ENCODE measurements at places on chromosomes 6 and 20. TPM values are rescaled to one million over a fixed set of nuclear protein-coding genes. Genes with fewer than 3 reads are reported as not detected.

GRCh38 chr20:37081717-37082289 is 14.0 kb downstream of the RBL1 start:
- DNase-seq = no peak

DNA sequence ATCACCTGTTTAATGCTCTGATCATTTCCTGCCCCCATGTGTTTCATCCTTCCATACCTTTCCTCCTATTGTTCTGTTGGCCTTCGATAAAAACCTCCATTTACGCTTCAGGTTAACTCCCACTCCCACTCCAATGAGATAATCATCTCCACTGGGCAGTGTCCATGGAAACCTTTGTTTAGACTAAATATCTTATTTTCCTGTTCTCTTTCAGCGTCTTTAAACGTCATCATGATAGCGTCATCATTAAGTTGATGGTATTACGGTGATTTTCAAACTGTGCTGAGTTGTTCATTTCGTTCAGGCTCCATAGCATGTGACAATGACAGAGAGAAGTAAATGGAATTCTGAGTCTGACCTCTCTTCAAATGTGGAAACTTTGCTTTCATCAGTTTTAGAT is 970.5 kb upstream of the SLC35B3 start:
- DNase-seq = no peak

DNA sequence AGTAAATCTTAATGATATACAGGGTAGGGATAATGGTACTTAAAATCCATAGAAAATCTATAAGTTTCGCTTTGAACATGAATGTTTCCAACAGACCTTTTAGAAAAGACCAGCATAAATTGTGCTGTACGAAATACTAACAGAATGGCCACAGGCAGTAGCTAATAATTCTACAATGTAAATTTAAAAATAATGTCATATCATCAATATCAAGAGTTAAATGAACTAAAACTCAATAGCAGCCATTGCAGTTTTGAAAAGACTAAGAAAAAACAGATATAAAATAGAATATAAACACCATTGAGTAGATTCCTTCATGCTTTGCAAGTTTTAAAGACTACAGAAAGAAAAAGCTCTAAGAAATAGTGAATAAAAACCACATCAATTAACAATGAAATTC is 14.7 kb downstream of the TBC1D32 start:
- no peak for DNase-seq

GRCh38 chr6:81987293-81987692 is 234.8 kb upstream of the TENT5A start:
- no peak for DNase-seq

DNA sequence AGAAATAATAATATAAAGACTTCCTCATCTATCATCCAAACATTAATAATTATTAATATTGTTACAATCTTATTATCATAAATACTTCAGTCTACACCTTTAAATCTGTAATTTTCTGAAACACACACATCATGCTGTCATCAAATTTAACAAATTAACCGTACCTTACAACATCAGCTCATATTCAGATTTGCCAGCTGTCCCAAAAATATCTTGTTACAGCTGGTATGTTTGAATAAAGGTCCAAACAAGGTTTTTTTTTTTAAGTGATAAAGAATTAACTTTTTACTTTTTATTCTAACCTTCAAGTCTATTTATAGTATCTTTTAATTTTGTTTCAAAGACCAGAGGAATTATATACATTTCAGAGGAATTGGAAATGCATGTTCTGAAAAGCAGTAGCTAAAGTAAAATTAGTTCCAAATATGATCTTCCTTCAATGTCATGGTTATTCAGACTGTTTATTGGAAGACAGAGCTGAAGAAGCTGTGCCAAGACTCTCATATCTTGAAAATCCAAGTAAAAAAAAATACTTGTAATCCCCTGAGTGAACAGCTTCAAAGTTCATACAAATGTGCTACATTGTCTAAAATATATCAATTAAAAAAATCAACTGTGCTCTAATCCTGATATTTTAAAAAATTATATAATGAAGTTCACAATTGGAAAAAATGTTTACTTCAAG is 161.7 kb upstream of the BMP5 start:
- DNase-seq = no peak

DNA sequence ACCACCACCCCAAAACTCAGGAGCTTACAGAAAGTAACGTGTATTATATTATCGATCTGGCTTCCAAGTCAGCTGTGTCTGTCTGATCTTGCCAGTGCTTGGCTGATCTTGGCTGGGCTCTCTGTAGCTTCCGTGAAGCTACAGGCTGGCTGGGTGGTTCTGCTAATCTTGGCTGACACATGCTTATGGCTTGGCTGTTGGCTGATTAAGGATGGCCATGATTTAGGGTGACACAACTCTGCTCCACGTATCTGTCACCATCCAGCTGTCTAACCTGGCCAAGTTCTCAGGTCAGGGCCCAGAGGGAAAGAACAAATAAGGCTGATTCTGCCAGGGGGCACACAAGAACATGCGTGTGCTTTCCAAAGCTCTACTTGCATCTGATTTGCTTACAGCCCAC is 64.7 kb upstream of the PRL start:
- DNase-seq = no peak

- DNase-seq = no peak
Measured at GRCh38 chr20:650954-651353, 2.0 kb downstream of the SRXN1 start.

- DNase-seq = no peak
Measured at GRCh38 chr20:23023621-23024177, 11.4 kb upstream of the SSTR4 start.

Gene BPIFB1
- total RNA-seq = not detected

Gene NUDT3
- 43.9 TPM for total RNA-seq

Gene PTCRA
- not detected for total RNA-seq

Gene SMIM26
- total RNA-seq = 60.9 TPM
